Left lung (tissue), 14 donors: ENCODE measurements at places on chromosomes 16 and 17.

DNA sequence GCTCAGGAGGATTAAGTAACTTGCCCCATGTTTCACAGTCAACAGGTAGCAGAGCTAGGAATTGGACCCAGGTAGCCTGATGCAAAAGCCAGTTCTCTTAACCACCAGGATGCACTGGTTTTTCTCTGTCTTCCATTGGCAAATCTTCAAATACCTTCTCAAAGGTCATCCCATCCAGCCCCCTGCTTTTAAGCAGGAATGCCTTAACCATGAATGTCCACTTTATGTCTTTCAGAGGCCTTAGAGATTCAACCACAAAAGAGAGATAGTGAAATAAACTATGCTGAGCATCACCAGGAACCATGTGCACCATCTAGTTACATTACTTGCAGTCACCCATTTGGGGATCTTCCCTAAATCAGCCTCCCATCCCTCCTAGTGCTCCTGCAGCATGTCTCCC is 94.3 kb downstream of the C17orf67 start:
- no peak for DNase-seq
- H3K4me3 ChIP-seq, result no peak overlapping the region
- no peaks in the 10 kb centered on the region for H3K36me3 ChIP-seq
- H3K27me3 ChIP-seq, result no peaks in the 10 kb centered on the region

GRCh38 chr17:48554412-48555257 is 9.7 kb upstream of the HOXB2 start:
- H3K27me3 ChIP-seq, result peaks cover 31% of the 10 kb centered on the region
- no peaks in the 10 kb centered on the region for H3K36me3 ChIP-seq
- no peaks in the 10 kb centered on the region for H3K4me1 ChIP-seq
- H3K27ac ChIP-seq, result peak overlapping the region; percentile 82
- H3K4me3 ChIP-seq, result peak overlapping the region; percentile 6

DNA sequence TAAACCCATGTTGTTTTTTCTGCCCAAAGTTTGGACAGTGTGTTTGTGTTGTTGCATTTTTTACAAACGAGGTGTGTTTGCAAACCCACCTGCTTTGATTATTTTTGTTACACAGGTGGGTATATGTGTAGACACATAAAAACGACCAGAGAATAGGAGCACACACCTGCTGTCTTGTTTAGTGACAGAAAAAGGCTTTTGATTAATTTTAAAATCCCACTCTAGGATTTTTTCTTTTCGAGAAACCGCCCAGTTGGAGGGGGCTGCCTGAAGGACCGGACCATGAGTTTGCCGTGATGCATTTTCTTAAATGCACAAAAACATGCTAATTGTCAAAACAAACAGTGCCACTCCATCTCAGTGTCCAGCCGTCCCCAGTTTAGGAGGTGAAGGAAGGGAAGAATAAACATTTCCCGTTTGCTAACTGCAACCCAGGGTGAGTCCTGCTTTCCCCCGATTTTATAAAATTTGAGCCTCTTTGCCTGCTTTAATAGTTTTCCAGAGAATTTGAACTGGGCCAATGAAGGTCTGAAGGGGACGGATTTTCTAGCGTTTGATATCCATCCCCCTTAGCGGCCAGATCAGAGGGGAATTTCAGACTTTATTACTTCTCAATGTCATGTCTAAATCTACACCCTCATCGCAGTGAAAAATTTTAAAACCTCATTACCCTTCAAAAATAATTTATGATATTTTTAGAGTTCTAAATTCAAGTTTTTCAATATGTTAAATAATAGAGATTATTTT is 3.2 kb downstream of the FOXC2 start:
- H3K36me3 ChIP-seq, result no peaks in the 10 kb centered on the region
- no peak overlapping the region for H3K4me3 ChIP-seq
- no peak overlapping the region for H3K27ac ChIP-seq
- H3K27me3 ChIP-seq, result peaks cover 100% of the 10 kb centered on the region

GRCh38 chr17:81083125-81083765 is 48.3 kb downstream of the BAIAP2 start:
- no peaks in the 10 kb centered on the region for H3K27me3 ChIP-seq
- peaks cover 36% of the 10 kb centered on the region for H3K36me3 ChIP-seq
- H3K27ac ChIP-seq, result peak overlapping the region; percentile 65
- no peak overlapping the region for H3K4me3 ChIP-seq
- no peak for DNase-seq

DNA sequence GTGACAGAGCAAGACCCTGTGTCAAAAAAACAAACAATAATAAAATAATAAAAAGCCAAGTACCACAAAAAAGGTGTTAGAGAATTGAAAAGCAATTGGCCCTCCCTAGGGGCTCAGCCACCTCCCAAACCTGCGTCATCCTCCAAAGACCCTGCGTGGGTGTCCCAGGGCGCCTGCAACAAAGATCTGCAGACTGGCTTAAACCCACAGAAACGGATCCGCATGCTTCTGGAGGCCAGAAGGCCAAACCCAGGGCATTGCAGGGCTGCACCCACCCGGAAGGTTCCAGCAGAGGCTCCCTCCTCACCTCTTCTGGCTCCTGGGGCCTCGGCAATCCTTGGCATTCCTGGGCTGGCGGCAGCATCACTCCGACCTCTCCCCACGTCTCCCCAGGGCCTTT is 1.5 kb downstream of the ENPP7 start:
- no peaks in the 10 kb centered on the region for H3K36me3 ChIP-seq
- H3K4me3 ChIP-seq, result no peak overlapping the region
- H3K27ac ChIP-seq, result no peak overlapping the region
- no peak for DNase-seq

- H3K27me3 ChIP-seq, result peaks cover 51% of the 10 kb centered on the region
- H3K27ac ChIP-seq, result no peak overlapping the region
- H3K36me3 ChIP-seq, result no peaks in the 10 kb centered on the region
- no peak overlapping the region for H3K4me3 ChIP-seq
- H3K4me1 ChIP-seq, result peaks cover 5% of the 10 kb centered on the region
These were observed 2.0 kb upstream of the CAVIN1 start for GRCh38 chr17:42424991-42425610.

DNA sequence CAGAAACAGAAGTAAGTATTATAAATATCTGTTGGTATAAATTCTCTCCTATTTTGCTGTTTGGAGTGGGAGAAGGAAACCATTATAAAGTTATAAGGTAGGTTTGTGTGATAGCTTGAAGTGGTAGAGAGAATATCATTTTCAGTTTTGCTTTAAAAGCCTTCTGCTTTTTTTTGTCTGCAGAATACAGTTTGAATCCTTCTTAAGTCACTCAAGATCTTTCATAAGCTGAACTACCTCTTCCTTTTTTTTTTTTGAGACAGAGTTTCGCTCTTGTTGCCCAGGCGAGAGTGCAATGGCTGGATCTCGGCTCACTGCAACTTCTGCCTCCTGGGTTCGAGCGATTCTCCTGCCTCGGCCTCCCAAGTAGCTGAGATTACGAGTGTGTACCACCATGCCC is 9.0 kb downstream of the ATAD5 start:
- H3K4me3 ChIP-seq, result no peak overlapping the region
- no peaks in the 10 kb centered on the region for H3K27me3 ChIP-seq
- H3K4me1 ChIP-seq, result no peaks in the 10 kb centered on the region
- DNase-seq, result no peak
- H3K36me3 ChIP-seq, result no peaks in the 10 kb centered on the region

DNA sequence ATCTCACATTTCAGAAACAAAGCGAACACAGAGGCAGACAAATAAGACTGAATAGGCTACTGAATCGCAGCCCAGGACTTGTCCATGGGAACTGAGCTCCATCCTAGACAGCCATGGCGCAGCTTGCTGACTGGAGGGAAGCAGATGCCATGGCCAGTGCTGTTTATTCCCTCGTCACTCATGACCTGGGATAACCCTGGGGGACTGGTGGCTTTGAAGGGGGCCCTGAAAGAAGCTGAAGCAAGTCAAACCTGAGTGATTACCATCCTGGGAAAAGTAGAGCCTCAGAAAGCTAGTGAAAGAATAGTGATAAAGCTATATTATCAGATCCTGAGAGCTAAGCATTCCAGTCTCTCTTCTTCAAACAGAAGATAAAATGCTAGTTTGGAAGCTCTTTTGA is 94.1 kb downstream of the RPGRIP1L start:
- H3K27ac ChIP-seq, result no peak overlapping the region
- no peaks in the 10 kb centered on the region for H3K36me3 ChIP-seq
- no peaks in the 10 kb centered on the region for H3K4me1 ChIP-seq
- H3K4me3 ChIP-seq, result no peak overlapping the region

GRCh38 chr17:57833179-57833939 is 16.5 kb downstream of the MRPS23 start:
- no peak overlapping the region for H3K27ac ChIP-seq
- H3K4me3 ChIP-seq, result no peak overlapping the region
- DNase-seq, result peak; percentile 83
- no peaks in the 10 kb centered on the region for H3K27me3 ChIP-seq
- peaks cover 16% of the 10 kb centered on the region for H3K36me3 ChIP-seq
- H3K4me1 ChIP-seq, result peaks cover 15% of the 10 kb centered on the region

DNA sequence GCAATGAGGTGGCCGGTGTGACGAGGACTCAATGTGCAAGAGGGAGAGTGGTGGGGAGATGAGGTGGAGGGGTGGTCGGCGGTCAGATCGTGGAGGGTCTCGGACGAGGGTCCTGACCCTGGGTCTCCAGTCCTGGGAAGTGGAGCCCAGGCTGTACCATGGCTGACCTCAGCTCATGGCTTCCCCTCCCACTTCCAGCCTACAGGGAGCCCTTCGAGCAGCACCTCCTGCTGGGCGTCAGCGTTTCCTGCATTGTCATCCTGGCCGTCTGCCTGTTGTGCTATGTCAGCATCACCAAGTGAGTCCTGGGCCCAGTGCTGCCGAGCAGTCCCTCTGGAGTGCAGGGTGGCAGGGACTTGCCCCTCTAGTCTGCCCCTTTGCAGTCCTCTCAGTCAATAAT is 41.8 kb downstream of the IL4R start:
- no peaks in the 10 kb centered on the region for H3K27me3 ChIP-seq
- H3K36me3 ChIP-seq, result no peaks in the 10 kb centered on the region
- no peak overlapping the region for H3K27ac ChIP-seq
- DNase-seq, result no peak
- no peaks in the 10 kb centered on the region for H3K4me1 ChIP-seq

GRCh38 chr16:74607310-74607961 is 522 bp upstream of the GLG1 start:
- H3K36me3 ChIP-seq, result no peaks in the 10 kb centered on the region
- no peak for DNase-seq
- peaks cover 24% of the 10 kb centered on the region for H3K4me1 ChIP-seq
- H3K27ac ChIP-seq, result peak overlapping the region; percentile 97
- H3K27me3 ChIP-seq, result no peaks in the 10 kb centered on the region

DNA sequence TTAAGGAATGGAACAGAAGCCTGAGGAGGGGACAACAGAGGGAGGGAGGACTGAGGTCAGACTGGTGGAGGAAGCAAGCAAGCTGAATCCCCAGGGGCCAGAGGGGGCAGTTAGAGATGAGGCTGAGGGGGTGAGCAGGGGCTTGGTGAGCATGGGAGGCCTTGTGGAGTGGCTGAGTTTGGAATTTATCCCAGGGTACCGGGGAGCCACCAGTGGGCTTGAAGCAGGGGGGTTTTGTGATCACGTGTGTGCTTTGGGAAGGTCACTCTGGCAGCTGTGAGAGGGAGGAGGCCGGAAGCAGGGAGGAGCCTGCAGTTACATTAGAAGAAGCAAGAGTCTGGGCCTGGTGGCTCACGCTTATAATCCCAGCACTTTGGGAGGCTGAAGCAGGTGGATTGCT is 9.8 kb upstream of the CTCF start:
- no peaks in the 10 kb centered on the region for H3K36me3 ChIP-seq
- no peaks in the 10 kb centered on the region for H3K27me3 ChIP-seq
- H3K4me3 ChIP-seq, result no peak overlapping the region

DNA sequence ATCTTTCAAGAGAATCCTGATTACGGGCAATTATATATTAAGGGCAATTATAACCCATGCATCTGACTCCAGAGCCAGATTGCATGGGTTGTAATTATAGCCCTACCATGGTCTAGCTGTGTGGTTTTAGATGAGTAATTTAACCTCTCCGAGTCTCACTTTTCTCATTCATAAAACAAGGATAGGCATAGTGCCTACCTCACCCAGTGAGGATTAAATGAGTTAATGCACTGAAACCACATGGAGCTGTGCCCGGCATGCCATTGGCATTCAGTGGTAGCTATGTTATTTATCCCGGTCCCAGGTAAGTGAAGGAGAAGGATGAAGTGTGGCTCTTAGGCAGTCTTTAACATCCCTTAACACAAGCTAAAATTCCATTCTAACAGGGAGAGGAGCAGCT is 6.3 kb downstream of the SNX20 start:
- no peaks in the 10 kb centered on the region for H3K36me3 ChIP-seq
- H3K27me3 ChIP-seq, result peaks cover 10% of the 10 kb centered on the region
- no peak for DNase-seq
- H3K4me3 ChIP-seq, result no peak overlapping the region

- H3K27ac ChIP-seq, result no peak overlapping the region
- no peaks in the 10 kb centered on the region for H3K4me1 ChIP-seq
These were observed 26.8 kb downstream of the REXO5 start for GRCh38 chr16:20833086-20833485.
